Stimulated activated CD8-positive, alpha-beta memory T cell treated with anti-CD3 and anti-CD28 coated beads, Interleukin-4, amount 100 ng/mL, for 1 hour (primary cell): ENCODE measurements at places on chromosomes 3 and 15.

GRCh38 chr3:53113293-53114010 lies 16.8 kb downstream of the RFT1 start:
- DNase-seq: no peak

- DNase-seq: no peak
These were observed 46.2 kb downstream of the OSBPL10 start for GRCh38 chr3:31934866-31935265.

DNA sequence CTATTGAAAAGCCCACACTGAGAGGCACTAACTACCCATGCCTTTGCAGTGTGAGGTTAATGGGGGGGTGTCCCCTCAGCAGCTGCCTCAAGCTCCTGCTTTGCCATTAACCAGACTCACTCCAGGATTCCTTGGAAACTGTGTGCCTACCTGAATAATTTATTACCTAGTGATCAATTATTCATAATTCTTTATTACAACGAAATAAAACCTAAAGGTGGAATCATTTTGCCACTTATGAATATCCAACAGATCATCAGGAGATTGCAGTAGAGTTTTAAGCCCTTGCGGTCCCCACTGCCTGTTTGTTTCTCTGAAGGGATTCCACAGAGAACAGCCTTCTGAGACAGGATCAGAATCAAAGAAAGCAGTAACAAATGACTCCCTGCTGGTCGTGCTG lies 23.3 kb downstream of the NEK11 start:
- DNase-seq: no peak

DNA sequence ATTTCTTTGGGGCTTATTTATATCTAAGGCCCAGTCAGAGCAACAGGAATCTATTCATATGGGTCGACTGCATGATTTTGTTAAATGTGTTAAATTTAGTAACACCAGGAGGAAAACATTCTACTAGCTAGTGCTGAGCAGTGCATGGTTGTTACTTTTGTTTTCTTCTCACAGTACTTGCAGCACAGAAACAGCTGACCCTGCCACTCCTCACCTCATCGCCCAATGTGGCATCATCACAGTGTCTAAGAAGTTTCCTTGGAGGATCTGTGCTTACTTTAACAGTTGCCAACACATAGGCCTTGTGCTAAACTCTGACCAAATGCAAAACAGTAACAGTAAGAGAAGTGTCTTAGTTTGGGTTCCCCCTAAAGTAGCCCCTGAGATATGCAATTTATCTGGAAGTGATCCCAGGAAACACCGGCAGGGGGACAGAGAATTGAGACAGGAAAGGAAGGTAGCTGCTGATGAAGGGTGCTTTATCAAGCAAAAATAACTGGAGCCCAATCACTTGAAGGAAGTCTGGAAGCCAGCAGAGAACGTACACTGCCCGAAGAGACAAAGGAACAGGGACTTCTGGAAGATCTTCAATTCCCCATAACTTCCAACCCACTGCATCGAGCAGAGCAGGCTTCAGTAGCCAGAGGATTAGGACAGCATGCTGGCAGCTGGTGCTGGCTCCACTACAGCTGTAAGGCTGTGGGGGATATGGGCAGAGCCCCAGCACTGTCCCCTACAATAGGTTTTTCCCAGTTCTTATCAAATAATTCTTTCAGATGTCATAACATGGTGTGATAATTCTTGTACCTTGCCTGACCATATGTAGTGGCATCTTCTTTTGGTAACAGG lies 36.0 kb upstream of the ULK4 start:
- no peak for DNase-seq

GRCh38 chr3:120102232-120102631 lies 8.0 kb upstream of the GSK3B start:
- DNase-seq: no peak

GRCh38 chr15:52673734-52674133 lies 5.5 kb downstream of the ATOSA start:
- DNase-seq: no peak

- no peak for DNase-seq
These were observed 21.1 kb upstream of the SNRPN start for GRCh38 chr15:24933716-24934115.

DNA sequence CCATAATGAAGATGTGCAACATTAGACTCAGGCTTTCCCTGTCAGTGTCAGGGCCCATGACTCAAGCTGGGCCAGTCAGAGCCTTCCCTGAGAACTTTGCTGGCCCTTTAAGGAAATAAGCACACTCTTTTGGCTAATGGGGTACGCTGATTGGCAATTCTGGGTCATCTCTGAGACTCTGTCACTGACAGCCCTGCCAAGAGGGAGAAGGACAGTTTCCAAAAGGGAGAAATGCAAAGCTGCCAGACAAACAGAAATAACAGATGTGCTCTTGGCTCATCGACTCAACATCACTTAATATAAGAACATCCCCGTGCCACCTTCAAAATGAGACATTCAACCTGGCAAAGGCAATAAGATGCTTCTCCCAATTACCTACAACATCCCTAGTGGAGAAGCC lies 491.9 kb upstream of the PROK2 start:
- no peak for DNase-seq

- no peak for DNase-seq
These were observed 24.5 kb upstream of the NEDD4 start for GRCh38 chr15:56017920-56018319.

DNA sequence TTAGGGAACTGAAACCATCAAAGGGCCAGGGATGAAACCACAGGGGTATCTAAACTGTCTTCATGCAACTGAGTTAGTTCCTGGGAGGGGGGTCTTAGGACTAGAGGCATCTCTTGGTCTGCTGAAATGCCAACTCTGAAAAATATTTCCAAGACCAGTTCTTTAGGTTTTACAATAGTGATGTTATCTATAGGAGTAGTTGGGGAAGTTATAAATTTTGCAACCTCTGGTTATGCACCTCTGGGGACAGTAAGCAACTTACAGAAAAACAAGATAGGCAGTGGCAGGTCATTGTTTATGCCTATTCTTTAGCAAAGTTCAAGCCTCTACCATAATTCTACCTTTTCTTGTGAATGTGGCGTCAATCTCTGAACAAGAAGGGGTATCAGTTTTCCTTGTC lies 60.5 kb upstream of the MINAR1 start:
- DNase-seq: no peak

DNA sequence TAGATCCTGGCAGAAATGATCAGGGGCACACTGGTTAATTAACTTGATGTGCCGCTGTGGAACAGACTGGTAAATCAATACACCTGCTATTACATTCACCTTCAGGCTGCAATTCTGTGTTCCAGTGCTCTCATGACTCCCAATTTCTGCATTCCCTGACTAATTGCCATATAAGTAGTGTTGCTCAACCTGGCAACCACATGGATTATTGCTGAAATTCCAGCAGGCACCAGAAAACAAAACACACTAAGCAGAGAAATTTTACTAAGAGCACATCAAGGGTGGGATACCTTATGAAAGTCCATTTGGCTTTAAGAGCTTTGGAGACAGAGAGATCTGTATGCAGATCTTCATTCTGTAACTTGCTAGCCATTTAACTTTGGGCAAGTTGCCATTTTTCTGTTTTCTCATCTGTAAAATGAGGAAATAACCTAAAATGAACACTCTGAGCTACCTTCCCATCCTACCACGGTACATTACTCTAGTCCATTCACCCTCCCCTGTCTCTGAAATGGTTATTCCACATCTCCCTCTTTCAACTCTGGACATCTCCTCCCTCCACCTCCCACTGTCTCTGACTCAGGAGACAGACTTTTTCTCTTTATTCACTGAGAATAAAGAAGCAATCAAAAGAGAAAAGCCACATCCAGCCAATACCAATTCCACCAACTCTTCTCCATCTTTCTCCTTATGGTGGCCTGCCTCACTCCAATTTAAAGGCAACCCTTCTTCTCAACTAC lies 54.6 kb downstream of the STAC start:
- no peak for DNase-seq

- DNase-seq: no peak
These were observed 148.3 kb downstream of the MBNL1 start for GRCh38 chr3:152416808-152417580.

- DNase-seq: no peak
These were observed 72.7 kb downstream of the IL1RAP start for GRCh38 chr3:190586631-190587011.

DNA sequence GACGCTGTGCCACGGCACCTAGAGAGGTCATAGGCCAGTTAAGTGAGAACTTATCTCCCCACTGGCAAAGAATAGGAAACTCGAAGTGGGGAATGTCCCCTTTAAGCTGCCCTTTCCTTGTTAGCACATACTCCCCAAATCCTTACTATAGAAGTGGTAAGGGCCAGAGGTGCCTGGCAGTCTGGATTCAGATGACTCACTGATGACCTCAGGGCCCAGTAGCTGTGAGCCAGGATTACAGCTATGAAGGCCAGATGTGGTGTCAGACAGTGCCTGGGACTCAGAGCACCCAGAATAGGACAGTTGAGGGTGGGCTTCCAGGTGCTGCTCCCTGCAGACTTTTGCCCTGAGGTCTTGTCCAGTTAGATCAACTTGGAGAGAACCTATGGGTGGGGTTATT lies 37.7 kb downstream of the PDIA5 start:
- no peak for DNase-seq

- no peak for DNase-seq
These were observed 34.8 kb upstream of the EPHA3 start for GRCh38 chr3:89072642-89073041.

DNA sequence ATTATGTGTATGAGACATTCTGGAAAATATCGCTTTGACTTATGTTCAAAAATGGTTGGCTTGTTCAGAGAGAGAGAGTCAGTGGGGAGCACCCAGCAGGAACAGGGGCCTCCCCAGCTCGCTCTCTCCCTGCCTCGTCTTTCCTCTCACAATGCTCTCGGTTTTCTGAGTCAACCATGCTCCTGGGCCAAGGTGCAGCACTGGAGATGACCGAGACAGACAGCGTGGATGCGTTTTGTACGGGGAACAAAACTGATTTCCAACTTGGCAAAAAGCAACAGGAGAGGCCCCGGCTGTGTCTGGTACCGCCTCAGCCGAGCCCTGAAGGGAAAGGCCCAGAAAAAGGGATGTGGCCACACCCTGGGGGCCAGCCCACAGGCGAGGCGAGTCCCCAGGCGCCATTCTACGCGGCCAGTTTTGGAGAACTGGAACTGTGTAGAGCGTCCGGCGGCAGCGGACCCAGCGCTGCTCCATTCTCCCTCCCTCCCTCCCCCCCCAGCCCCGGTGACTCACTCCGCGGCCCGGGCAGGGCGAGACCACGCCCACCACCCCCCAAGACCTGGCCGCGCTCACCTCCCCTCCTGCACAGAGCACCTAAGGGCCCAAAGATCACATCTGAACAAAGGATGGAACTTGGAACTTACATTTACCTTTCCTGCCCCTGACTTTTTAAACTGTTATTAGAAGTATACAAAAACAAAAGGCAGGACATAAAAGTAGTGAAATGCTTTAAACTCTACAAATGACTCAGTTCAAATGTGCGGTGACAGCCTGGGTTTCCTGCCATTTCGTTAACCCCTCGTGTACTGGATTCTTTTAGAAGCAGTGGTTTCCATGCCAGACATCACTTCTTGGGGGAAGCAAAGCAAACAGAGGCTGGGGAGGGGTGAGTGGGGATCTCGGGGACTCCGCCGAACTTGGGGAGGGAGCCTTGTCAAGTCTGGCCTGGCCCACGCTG lies 12.7 kb downstream of the ATP10A start:
- DNase-seq: peak; percentile 48

DNA sequence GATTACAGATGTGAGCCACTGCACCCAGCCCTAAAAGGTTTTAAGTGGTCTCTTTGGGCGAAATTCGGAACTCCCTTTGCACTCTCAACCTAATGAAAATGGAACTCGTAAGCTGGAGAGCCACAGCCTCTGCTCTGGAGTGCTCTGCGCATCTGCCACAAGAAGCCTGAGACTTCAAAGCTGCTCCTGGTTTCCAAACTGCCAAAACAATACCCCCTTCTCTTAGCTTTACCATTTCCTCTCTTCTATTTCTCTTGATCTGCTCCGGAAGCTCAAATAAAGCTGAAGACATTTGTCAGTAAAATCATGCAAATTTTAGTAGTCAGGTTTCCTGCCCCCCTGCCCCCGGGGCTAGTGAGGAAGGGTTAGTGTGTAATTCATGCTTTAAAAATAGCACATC lies 312.7 kb downstream of the MFSD1 start:
- DNase-seq: no peak

- no peak for DNase-seq
These were observed 57.0 kb downstream of the MLH1 start for GRCh38 chr3:37050282-37050681.

- no peak for DNase-seq
These were observed 51.9 kb downstream of the RASA2 start for GRCh38 chr3:141538568-141539240.

DNA sequence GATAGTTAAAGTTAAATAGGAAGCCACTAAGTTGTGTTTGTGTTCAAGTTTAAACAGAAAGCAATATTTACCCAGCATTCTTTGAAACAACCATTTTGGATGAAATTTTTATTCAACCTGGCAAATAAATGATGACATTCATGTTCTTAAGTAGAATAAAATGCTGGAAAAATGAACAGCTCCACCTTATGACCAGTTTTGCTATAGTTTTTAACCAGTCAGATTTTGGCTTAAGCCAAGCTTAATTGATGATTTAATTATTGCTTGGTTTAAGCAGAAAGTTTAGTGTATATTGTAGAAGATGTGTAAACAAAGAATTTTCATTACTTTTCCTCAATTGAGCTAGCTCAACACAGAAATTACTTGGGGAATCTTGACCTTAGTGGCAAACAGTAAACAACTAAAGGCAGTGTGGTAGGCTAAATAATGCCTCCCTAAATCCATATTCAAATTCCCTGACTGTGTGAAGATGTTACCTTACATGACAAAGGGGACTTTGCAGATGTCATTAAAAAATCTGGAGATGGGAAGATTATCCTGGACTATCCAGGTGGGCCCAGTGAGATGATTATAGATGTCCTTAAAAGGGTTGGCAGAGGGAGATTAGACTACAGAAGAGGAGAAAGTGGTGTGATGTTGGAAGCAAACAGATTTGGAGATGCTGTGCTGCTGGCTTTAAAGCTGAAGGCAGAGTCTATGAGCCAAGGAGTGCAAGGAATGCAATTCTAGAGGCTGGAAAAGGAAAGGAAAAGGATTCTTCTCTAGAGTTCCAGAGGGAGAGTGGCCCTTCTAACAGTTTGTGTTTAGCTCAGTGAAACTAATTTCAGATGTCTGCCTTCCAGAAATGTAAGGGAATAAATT lies 448.6 kb upstream of the GOLIM4 start:
- DNase-seq: no peak

- no peak for DNase-seq
These were observed 15.6 kb upstream of the KPNA4 start for GRCh38 chr3:160580938-160581337.

DNA sequence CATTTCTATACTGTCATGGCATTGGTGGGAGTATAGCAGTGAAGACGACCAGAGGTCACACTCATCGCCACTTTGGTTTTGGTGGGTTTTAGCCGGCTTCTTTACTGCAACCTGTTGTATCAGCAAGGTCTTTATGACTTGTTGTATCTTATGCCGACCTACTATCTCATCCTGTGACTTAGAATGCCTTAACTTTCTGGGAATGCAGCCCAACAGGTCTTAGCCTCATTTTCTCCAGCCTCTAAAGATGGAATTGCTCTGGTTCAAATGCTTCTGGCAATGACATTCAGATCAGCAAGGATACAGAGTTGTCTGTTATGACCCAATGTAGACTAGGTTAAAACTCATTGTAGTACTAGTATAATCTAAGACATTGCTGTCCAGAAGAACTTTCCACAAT lies 54.9 kb upstream of the LRTM1 start:
- DNase-seq: no peak
